ENCODE measurements at places on chromosomes 2 and 18.

DNA sequence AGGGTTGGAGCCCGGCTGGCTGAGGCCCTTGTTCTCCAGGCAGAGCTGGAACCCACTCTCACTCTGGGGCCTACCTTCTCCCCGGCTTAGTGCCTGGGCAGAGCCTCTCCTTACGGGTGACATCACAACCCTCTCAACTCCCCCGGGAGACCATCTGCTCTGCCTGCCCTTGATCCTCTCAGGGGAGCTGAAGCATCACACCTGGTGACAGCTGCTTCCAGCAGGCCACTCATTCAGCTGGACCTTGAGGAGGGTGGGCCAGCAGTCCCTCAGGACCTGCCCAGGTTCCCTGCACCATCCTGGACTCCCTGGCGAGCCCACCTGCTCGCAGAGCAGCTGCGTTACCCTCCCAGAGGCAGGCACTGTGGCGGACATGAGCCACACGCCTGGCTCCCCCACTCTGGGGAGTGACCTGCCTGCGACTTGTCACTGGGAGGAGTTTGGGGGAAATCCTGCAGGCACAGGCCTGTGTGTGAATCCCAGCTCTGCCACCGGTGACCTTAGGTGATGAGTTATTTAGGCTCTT, 13.1 kb downstream of the HS6ST1 start:
- no peak for DNase-seq

- no peak for DNase-seq
These were observed 572.7 kb upstream of the SALL3 start for GRCh38 chr18:78406743-78407465.

DNA sequence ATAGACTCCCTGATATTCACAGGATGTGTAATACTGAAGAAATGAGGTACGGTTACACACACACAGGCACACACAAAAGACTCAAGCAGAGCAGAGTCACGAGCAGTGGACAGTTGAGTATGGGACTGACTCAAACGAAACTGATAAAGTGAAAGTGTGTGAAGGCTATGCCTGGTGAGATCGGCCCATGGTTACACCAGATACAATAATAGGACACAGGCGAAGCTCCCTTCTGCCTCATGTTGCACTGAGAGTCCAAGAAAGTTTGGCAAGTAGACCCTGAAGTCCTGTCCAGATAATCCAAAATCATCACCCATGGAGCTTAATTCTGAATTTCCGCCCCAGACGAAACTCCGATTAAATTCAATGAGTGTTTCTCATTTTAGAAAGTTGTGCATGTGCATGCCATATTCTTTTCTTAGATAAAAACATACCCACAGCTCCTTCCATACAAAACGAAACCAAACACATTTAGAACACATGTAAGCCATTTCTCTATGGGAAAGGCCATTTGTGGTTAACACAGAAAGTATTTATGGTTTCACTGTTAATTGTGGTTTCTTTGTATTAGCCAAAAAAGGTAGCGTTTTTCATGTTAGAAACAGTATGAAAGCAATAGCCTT, 567.6 kb downstream of the PLCL1 start:
- DNase-seq: no peak

GRCh38 chr18:43847164-43848091, 570.1 kb upstream of the SYT4 start:
- DNase-seq: no peak

GRCh38 chr2:604854-605524, 72.2 kb downstream of the TMEM18 start:
- no peak for DNase-seq

DNA sequence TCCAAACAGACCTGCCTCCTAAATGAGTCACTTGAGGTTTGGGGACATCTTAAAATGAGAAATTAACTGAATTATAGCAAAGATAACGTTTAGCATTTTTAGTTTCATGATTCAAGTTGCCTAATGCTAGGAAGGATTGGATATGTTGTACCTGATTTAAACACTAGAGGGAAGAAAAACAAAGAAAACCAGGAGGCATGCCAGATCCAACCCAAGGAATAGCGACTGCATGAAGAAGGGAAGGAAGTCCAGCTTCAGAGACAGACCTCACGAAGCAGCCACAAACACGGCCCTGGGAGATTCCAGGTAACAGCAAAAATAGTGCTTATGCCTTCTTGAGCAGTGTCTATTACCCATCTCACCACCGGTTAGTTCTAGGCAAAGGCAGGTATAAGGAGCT, 499.9 kb upstream of the SPHKAP start:
- DNase-seq: no peak

DNA sequence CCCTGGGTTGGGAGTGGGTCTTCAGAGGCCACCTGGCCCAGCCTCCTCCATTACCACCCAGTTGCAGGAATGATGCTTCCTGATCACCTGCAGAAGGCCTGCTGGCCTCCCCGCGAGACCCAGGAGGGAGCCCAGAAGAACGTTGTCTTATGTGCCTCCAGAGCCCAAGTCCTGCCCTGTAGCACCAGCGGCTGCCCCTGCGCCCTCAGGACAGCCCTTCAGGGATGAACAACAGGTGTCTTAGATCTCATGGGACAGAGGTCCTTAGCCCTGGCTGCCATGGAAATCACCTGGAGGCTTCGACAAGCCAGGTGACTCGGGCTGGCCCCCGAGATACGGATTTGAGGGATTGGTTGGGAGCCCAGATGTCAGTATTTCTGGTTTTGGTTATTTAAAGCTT, 278.8 kb downstream of the CELF4 start:
- DNase-seq: no peak

DNA sequence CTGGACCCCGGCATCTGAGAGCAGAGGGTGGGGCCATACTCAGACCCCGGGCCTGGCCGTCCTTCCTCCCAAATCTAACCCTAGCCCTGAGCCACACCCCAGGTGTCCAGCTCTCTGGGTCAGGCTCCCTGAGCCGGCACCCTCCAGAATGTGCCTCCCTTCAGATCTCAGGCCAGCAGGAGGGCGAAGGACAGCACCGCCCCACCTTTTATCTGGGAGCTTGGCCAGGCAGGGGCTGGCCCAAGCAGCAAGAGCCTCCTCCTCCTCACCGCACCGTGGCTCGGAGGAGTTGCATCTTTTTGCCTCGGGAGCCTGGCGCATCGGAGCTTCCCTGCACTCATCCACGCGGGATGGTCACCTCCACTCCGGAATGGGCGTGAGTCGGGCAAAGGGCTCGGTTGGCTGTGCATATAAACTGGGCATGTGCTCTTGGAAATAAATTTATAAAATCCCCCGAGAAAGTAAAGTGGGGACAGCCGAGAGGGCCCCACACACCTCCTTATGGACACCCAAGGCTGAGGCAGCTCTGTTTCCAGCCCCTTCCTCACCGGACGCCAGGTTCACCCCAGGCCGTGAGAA, 69.1 kb upstream of the CTDP1 start:
- no peak for DNase-seq

DNA sequence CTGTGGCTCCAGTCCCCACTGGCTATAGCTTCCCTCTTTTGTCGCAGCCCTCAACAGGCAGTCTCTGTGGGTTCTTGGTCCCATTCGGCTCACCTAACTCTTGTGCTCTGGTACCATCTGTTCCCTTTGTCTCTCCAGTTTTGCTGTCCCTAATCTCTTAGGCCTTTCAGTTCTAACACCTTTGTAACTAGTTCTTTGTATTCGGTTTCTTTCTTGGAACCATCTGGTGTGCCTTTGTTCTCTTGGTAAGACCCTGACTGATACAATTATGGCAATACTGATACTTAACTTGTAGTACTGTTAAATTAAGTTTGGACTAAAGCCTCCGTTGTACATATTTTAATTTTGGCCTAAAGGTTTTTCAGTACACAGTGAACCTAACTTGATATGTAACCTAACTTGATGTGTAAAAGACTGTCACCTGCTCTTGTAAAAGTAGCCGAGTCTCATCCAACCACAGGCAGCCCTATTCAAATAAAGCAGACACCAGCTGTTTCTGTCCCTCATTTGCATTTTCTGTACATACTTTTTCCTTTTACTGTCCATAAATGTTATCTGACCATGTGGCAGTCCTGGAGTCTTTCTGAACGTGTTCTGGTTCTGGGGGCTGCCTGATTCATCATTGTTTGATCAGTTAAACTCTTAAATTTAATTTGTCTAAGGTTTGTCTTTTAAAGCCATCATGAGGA, 4.8 kb upstream of the MRPL44 start:
- no peak for DNase-seq

DNA sequence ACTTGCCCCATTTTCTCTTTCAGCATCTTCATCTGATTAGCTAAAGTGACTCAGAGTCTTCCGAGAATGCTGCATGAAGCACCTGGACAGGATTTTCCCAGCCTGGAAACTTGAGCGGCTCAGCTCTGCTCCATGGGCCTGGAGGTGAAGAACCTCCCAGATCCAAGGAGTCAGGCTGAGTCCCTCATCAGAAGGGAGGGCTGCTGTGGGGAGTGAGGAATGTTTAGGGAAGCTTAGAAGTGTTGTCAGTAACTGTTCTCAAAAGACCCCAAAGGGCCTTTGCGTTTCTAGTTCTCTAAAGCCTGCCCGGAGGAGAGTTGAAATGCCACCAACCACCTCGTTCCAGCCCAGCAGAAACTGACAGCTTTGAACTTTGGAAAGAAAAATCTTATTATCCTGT, 157.1 kb downstream of the CLIP4 start:
- no peak for DNase-seq

GRCh38 chr18:51371929-51372328, 174.4 kb upstream of the MEX3C start:
- no peak for DNase-seq

GRCh38 chr2:31240381-31241365, 6.7 kb downstream of the EHD3 start:
- no peak for DNase-seq

DNA sequence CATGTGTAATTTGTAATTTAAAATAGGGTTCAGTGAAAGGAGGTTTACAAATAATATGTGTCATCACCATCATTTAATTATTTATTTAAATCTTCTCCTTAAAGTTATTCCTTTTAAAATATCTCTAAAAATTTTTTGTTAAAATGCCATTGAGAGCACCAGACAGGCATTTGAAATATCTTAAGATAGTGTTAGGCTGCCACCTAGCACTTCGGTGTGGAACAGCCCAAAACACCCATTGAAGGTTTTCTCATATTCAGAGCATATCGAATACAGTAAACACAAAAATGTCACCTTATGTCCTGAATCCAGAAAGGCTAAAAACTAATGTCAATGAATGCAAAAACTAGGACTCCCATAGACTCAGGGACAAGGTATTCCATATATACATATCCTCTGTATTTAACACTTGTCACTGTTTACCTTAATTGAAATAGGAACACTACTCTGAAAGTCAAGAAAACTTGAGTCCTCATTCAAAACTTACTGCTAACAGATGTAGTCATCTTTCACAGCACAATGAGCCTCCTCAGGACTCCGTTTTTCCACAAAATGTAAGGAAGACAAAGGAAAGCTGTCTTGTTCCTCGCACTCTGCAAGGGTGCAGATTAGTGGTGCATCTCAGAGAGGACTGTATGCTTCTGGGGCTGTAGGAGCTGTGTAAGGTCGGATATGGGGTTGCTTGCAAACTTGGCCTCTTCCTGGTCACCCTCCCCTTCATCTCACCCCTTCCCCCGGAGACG, 329.5 kb downstream of the PAX3 start:
- no peak for DNase-seq

GRCh38 chr2:65027616-65028244, 28.5 kb upstream of the CEP68 start:
- DNase-seq: no peak

DNA sequence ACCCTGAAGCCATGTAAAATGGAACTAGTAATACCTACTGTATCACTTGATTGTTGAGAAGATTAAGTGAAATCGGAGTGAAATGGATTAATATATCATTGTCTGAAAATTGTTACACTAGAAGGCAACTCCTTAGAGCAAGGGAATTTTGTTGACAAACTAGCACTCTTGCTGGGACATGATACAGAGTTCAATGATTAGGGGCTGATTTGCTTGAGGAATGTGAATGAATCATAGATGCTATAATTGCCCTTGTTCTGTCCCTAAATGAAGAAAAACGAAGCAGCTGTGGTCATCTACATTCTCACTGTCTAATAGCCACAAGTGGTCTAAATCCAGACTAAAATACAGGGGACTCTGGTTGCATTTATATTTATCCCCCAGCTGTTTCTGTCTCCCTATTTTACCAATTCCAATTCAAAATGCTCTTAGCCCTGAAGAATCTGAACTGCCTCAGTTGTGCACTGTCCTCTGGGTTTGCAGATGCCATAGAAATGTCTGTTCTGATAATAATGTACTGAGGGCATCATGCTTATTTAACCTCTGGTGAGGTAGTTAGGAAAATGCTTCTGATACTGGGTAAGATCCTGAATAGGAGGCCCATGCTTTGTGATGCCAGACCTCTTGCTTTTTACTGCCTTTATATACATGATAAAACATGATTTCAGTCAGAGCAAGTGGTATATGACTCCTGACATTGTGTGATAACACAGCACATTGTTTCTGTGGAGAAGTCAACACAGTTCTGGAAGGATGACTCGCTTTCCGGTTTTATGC, 382.1 kb downstream of the NRXN1 start:
- no peak for DNase-seq

- no peak for DNase-seq
These were observed 117.0 kb downstream of the MGAT5 start for GRCh38 chr2:134370655-134371445.

GRCh38 chr2:237299906-237300305, 114.1 kb downstream of the COL6A3 start:
- no peak for DNase-seq

- no peak for DNase-seq
These were observed 87.1 kb upstream of the LYPD1 start for GRCh38 chr2:132757002-132757589.

DNA sequence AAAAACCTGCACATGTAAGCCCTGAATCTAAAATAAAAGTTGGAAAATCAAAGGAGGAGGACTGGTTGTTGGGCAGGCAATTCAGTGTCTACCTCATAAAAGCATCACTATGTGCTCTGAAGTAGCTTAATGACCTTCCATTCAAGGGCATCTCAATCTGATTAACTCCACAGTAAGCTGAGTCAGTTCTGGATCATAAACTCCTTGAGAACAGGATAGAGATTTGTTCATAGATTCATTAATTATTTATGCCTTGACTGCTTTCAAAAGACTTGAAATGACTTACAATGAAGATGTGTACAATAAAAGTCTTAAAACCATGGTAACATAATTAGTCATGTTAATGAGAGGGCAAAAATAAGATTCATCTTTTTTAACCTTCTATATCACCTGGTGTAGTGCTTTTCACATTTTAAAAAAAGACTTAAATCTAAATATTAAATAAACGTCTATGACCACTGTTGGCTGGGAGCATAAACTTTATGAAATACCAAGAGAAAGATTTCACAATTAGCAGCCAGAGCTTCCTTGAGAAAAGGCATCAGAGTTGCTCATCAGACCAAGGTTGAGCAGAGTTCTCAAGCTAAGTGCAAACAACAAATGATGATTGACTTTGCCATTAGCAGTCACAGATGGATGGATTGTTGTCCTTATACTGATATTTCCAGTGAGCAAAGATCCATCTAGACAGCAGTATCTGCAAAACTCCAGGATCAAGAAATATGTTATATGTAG, 237.3 kb upstream of the THUMPD2 start:
- no peak for DNase-seq

- no peak for DNase-seq
These were observed 183.2 kb upstream of the SPRED2 start for GRCh38 chr2:65615602-65616001.

All from stimulated activated CD4-positive, alpha-beta T cell treated with anti-CD3 and anti-CD28 coated beads, Interleukin-1b, Interleukin-23, amount 100 ng/mL, for 1 hour (primary cell).